ENCODE measurements at places on chromosomes 4 and X.

DNA sequence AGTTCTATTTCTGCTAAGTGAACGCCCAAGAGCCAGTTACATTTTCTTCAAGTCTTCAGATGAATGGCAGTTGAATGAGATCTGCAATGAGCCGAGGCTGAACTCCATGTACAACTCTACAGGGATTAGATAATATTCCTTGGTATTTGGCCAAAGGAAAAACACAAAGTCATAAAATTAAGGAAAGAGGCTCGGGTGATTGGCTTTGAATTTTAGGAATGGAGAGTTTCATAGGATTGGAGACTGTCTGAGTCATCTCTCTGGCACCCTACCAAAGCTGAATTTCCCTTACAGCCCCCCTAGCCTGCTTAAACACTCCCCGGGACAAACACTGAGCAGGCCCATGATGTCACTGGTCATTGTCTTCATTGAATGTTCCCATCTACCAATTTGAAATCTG, 188.0 kb upstream of the C1QTNF7 start:
- DNase-seq: no peak

DNA sequence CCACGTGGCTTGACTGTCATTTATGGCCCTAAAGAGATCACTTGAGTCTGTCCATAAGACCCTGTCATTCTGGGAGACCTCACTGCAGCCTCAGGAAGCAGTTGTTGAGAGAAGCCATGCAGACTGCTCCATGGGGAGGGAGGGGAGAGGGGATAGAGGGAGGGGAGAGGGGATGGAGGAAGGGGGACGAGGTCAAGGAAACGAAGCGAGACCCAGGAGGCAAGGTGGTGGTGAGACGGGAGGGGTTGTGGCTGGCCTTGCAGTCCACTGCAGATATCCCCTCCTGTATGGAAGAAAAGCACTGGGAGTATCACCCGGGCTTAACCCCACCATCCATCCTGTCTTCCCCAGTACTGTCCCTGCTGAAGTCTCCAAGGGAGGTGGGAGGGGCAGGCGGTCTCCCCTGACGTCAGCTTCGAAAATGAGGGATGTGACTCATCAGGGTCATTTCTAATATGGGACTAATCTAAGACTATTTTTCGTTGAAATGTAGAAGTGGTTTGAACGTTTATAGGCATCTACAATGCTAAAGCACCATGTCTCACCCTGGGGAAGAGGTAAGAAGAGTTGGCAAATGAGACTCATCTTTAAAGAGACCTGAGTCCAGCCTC, 5.6 kb downstream of the TMEM255A start:
- no peak for DNase-seq

DNA sequence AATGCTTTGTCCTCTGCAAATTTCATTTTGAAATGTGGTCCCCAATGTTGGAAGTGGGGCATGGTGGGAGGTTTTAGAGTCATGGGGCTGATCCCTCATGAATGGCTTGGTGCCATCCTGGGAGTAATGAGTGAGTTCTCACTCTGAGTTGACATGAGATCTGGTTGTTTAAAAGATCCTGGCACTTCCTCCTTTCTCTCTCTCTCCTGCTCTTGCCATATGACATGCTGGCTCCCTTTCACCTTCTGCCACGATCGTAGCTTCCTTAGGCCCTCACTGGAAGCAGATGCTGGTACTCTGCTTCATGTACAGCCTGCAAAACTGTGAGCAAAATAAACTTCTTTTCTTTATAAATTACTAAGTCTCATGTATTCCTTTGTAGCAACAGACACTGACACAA, 262.0 kb downstream of the IL15 start:
- no peak for DNase-seq

DNA sequence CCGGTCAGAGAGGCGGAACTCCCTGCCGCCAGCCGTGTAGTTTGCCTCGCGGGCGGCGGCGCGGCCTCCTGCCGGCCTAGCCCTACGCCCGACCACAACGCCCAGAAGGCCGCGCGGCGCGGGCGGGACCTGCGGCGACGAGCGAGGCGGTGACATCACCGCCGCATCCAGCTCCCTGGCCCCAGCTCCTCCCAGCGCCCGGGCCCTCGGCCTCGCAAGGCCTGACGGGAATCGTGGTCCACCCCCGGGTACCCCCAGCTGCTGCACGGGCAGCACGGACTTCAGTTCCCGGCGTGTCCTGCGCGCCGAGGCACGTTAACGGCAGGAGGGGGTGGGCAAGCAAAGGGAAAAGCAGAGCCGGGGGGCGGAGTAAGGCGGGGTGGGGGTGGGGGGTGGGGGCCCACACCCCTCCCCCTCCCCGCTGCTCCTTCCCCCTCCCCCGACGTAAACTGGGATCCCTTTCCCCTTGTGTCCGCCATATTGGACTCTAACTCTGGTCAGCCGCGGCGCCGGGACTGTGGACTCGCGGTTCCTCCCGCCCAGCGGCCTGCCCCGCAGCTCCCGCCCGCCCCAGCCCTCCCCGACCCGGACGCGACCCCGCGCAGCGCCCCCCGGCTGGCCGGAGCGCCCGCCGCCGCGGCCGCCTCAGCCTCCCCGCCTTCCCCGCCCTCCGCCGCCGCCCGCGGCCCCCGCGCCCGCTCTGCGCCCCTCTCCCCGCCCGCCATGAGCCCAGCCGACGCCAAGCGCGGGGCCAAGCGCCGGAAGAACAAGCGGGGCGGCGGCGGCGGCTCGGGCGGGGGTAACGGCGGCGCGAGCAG, at the start of gene FAM193A:
Gene FAM193A (plus strand): TSS at position 455 of the 818 bp plus-strand sequence. CDS start 269 bp downstream, at position 724.
- DNase-seq: peak; percentile 99

DNA sequence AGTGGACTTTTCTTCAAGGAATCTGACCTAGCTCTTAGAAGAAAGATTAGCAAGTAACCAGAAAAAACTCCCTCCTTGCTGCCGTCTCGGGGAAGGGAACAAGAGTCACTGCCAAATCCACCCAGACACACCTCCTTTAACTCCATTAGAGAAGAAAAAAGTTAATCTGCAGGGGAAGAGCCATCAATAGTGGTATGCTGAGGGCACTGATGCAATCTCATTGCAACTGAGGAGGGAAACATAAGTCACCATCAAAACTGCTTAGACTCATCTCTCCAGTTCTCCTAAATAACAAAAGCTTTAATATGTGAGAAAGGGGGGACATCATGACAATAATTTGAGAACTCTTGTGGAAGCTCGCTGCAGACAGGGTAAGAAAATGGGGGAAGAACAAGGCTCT, 49.3 kb upstream of the MAGED4B start:
- DNase-seq: no peak

DNA sequence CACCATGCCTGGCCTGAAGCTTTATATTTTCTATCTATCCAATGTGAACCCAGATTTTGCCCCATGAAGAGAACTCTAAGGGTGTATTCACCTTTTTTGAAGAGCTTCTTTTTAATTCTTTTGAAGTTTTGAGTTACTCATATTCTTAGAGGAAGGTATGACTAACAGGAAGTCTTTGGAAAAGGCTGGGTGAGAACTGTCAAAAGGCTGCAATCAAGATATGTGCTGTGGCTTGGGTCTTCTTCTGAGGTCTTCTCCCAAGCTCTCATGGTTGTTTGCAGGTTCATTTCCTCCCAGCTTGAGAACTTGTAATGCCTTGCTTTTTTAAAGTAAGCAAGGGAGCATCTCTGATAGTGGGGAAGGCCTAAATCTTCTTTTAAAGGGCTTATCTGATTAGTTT, 3.1 kb upstream of the C4orf17 start:
- peak; percentile 11 for DNase-seq

DNA sequence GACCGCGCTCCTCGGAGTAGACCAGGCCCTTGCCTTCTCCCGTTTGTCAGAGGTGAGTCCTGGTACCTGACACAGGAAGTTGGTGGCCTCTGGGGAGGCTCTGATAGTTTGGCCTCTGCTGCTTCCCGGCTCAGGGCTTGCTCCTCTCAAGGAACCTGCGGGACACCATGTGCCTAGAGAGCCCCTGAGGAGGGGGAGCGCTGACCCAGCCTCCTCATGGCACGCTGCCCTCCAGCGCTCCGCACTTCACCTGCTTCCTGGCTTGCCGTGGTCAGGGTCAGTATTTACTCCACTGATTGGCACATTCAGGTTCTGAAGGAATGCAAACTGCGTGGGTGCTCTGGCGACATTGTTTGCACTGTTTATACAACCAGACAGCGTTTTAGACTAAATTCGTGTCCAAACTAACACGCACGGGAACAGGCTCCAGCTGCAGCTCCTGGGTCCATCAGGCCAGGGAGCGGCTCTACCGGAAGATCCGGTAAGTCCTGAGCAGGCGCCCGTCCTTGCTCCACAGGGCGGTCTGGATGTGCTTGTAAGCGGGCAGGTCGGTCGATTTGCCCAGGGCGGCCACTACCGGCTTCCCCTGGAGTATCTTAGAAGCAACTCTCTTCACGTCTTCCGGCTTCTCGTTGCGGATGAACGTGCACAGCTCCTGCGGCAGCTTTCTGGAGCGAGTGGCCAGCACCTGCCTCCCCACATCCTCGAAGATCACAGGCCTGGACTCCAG, 121.6 kb upstream of the GRID2 start:
- DNase-seq: no peak
